ENCODE measurements at places on chromosomes 7 and 10. TPM values are rescaled to one million over a fixed set of nuclear protein-coding genes. Genes with fewer than 3 reads are reported as not detected.

Gene CPA2
- total RNA-seq = not detected

Gene AGMO
- not detected for total RNA-seq

Gene SORCS1
- not detected for total RNA-seq

Gene PWWP2B
- 5.5 TPM for total RNA-seq

Gene SAP25
- total RNA-seq = 30.0 TPM

Gene EFCAB10
- total RNA-seq = not detected

Gene GIMAP6
- total RNA-seq = 84.9 TPM

Gene CFAP70
- 0.28 TPM for total RNA-seq

Gene INTS1
- total RNA-seq = 87.5 TPM

Gene SP8
- not detected for total RNA-seq

Gene FOXI2
- not detected for total RNA-seq

Gene ITGA8
- total RNA-seq = not detected

Gene ELOVL3
- not detected for total RNA-seq

DNA sequence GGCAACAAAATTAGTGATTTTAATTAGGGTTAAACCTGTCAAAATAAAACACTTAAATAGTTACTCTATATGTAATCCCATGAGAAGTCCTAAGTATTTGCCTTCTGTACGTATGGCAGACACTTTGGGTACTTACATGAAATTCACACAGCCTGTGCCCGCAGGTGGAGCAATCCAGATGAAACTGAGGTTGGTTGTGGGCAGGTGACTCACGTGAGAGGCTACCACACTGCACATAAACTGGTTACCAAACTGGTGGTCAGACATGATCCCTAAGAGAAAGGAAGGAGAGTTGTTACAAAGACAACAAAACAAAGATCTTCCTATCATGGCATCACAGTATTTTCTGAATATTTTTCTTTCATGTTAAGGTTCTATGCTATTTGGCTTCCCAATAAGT, 156.1 kb downstream of the RELN start:
- no peaks in the 10 kb centered on the region for H3K27me3 ChIP-seq
- no peak overlapping the region for H3K27ac ChIP-seq
- no peak overlapping the region for H3K4me3 ChIP-seq
- H3K36me3 ChIP-seq = no peaks in the 10 kb centered on the region
- DNase-seq = no peak

DNA sequence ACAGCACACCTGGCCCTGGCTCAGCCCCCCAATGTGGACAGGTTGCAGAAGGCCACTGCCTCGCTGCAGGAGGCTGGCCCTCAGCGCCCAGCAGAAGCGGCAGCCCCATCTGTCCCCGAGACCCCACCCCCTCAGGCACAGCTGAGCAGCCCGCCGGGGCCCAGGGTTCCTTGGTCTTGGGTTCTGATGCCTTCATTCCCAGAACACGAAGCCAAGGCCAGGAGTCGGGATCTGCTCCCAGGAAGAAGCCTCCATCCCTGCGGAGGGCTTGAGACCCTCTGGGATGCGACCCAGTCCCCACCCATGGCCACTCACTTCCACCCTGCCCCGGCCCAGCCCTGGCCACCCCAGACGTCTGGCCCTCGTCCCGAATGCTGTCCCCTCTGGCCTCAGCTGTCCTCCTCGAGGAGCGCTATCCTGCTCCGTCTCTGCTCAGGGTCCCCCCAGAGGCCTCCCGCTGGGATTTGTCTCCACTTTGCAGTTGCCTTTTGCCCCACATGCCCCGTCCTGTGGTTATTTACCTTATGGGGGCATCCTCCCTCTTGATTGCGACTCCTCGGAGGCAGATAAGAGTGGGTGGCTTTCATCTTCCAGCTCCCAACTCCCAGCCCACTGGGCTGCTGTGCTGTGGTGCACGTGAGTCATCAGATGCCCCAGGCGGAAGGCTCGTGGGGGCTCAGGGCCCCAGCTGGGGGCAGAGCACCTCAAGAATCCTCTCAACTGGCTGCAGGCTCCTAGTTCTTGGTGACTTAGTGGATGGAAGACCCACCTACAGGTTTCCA, 97.5 kb downstream of the MKI67 start:
- no peak overlapping the region for H3K27ac ChIP-seq
- peaks cover 19% of the 10 kb centered on the region for H3K4me1 ChIP-seq
- H3K36me3 ChIP-seq = no peaks in the 10 kb centered on the region
- H3K27me3 ChIP-seq = no peaks in the 10 kb centered on the region
- no peak overlapping the region for H3K4me3 ChIP-seq
- no peak for DNase-seq

- H3K27me3 ChIP-seq = no peaks in the 10 kb centered on the region
- no peak for DNase-seq
- H3K36me3 ChIP-seq = peaks cover 3% of the 10 kb centered on the region
- H3K4me3 ChIP-seq = no peak overlapping the region
Observed at GRCh38 chr7:5657901-5658300, 123.6 kb downstream of the RNF216 start.

- no peak overlapping the region for H3K4me3 ChIP-seq
- H3K36me3 ChIP-seq = no peaks in the 10 kb centered on the region
- peaks cover 17% of the 10 kb centered on the region for H3K4me1 ChIP-seq
- no peak for DNase-seq
Observed at GRCh38 chr7:43557831-43558495, 24.9 kb upstream of the STK17A start.

GRCh38 chr10:17062009-17062408, 67.6 kb downstream of the CUBN start:
- no peaks in the 10 kb centered on the region for H3K27me3 ChIP-seq
- peaks cover 6% of the 10 kb centered on the region for H3K4me1 ChIP-seq
- no peak overlapping the region for H3K27ac ChIP-seq
- H3K36me3 ChIP-seq = no peaks in the 10 kb centered on the region
- no peak for DNase-seq
- H3K4me3 ChIP-seq = no peak overlapping the region

DNA sequence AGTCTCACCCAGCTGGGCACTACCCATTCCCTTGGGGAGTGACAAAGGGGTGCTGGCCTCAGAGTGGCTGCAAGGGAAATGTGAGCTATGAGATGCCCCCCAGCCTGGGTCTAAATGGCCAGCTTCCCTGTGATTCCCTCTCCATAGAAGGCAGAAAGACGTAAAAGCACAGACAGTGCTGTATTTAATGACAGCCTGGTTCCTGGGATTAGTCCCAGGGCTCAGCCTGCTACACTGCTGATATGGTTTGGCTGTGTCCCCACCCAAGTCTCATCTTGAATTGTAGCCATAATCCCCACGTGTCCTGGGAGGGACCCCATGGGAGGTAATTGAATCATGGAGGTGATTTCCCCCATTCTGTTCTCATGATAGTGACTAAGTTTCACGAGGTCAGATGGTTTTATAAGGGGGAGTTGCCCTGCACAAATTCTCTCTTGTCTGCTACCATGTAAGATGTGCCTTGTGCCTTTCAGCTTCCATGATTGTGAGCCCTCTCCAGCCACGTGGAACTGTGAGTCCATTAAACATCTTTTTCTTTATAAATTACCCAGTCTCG, 23.9 kb upstream of the CALN1 start:
- H3K27me3 ChIP-seq = no peaks in the 10 kb centered on the region
- H3K4me1 ChIP-seq = no peaks in the 10 kb centered on the region
- no peak overlapping the region for H3K4me3 ChIP-seq

DNA sequence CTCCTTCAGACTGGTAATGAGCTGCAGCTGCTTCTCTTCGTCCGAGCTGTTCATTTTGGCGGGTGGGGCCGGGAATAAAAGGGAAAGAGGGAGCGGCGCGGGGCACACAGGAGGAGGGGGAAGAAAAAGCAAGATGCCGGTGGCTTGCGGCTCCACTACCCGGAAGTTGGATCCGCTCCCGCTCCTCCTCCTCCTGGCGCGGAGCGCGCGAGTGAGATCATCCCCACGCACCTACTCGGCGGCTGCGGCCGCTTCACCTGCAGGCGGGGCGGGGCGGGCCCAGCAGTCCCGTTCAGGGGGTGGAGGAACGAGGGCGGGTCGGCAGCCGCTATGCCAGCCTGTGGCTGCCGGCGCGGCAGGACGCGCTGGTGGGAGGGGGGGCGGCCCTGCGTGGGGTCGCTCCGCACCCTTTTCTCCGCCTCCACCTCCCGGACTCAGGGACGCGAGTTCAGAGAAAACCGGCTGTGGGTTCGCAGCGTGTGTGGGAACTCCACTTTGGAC, at the start of gene SHTN1:
SHTN1 (minus strand) TSS at position 162 of the 501 bp plus-strand sequence; CDS start at position 54, 108 bp downstream.
- H3K36me3 ChIP-seq = no peaks in the 10 kb centered on the region
- DNase-seq = peak; percentile 32
- peak within 1 kb of the TSS; percentile 61 for H3K4me3 ChIP-seq
- peaks cover 22% of the 10 kb centered on the region for H3K27me3 ChIP-seq
- H3K27ac ChIP-seq = no peak within 1 kb of the TSS

DNA sequence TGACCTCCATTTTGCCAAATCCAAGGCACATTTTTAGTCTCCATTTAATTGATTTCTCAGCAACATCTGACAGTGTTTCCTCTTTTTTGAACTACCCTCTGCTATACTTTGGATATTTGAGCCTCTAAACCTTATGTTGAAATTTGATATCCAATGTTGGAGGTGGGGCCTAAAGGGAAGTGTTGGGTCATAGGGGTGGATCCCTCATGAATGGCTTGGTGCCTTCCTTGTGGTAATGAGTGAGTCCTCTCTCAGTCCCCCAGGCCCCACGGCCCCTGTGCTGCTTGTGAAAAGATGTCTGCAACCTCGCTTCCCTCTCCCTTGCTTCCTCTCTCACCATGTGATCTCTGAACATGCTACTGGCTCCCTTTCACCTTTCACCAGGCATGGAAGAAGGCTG, 96.8 kb upstream of the DGKB start:
- no peaks in the 10 kb centered on the region for H3K4me1 ChIP-seq
- no peak overlapping the region for H3K27ac ChIP-seq

- peak overlapping the region; percentile 92 for H3K4me3 ChIP-seq
- peaks cover 65% of the 10 kb centered on the region for H3K4me1 ChIP-seq
- H3K27me3 ChIP-seq = no peaks in the 10 kb centered on the region
- peak overlapping the region; percentile 51 for H3K27ac ChIP-seq
- H3K36me3 ChIP-seq = peaks cover 53% of the 10 kb centered on the region
Observed at GRCh38 chr10:13102002-13102794, 2.2 kb downstream of the OPTN start.

GRCh38 chr10:120999868-121000267, 148.7 kb downstream of the WDR11 start:
- no peak for DNase-seq
- H3K27me3 ChIP-seq = no peaks in the 10 kb centered on the region
- no peaks in the 10 kb centered on the region for H3K36me3 ChIP-seq
- no peak overlapping the region for H3K4me3 ChIP-seq

DNA sequence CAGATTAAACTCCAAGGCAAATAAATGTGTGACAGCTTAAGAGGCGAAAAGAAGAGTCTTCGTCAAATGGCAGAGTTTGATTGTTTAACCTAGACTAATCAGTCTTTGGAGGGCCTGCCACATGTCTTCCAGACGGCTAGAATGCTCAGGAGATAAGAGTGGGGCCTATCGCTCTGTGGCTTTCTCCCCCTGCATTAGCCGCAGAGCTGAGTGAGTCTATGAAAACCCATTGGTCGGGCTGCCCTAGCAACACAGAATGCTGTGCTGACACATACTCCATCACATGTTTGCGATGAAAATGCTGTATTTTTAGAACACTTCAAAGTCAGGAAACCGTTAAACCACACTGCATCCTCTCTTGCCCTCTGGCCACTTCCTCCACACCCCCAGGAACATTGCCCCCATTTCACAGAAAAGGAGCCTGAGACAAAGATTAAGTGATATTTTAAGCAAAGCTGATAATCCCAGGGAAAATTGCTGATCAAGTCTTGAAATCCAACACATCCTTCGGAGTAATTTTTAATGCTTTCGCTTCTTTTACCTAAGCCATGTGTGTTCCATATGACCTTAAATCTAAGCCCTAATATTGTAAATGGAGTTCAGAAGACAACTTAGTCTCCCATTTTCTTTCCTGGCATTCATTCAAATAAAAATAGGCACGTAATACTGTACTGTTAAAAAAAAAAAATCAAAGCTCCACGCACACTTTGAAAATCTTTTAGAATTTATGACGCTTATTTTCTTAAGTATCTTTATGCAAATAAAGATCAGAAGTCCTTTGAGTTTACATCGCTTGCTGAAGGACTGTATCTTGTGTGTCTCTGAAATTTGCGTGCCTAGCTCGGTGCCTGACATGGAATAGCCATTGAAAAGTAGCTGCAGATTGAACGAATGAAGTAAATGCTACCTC, 161.2 kb downstream of the CELF2 start:
- no peaks in the 10 kb centered on the region for H3K27me3 ChIP-seq
- peaks cover 92% of the 10 kb centered on the region for H3K4me1 ChIP-seq
- H3K36me3 ChIP-seq = peaks cover 98% of the 10 kb centered on the region
- H3K27ac ChIP-seq = no peak overlapping the region
- no peak overlapping the region for H3K4me3 ChIP-seq
- peak; percentile 92 for DNase-seq

GRCh38 chr10:30431435-30431911, 2.5 kb upstream of the MAP3K8 start:
- H3K4me1 ChIP-seq = peaks cover 53% of the 10 kb centered on the region
- H3K36me3 ChIP-seq = peaks cover 22% of the 10 kb centered on the region
- peak overlapping the region; percentile 26 for H3K4me3 ChIP-seq
- peak overlapping the region; percentile 62 for H3K27ac ChIP-seq

- no peaks in the 10 kb centered on the region for H3K4me1 ChIP-seq
- H3K4me3 ChIP-seq = no peak overlapping the region
- H3K36me3 ChIP-seq = no peaks in the 10 kb centered on the region
- DNase-seq = no peak
Observed at GRCh38 chr10:29820890-29821461, 186.2 kb upstream of the SVIL start.

DNA sequence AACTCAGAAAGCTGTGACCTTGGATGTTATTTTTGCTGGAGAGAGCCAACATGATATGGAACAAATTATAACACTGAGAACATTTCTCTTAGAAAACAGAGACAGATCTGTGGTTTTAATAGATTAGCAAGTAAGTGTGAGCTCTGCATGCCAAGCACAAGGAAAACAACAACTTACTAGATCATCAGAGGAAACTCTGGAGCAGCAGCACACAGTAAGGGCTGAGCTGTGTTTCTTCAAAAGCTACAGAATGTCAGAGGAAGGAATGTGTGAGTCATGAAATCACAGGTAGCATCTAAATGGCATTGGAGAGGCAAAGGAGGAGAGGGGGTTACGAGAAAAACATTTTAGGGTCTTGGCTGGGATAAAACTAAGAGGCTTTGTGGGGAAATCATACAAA, 283.4 kb upstream of the FZD8 start:
- DNase-seq = no peak
- no peaks in the 10 kb centered on the region for H3K27me3 ChIP-seq
- no peak overlapping the region for H3K4me3 ChIP-seq

- no peak overlapping the region for H3K27ac ChIP-seq
- no peaks in the 10 kb centered on the region for H3K4me1 ChIP-seq
- no peaks in the 10 kb centered on the region for H3K36me3 ChIP-seq
- no peak overlapping the region for H3K4me3 ChIP-seq
Observed at GRCh38 chr7:158498443-158499081, 89.1 kb downstream of the PTPRN2 start.

- H3K4me3 ChIP-seq = no peak overlapping the region
- DNase-seq = no peak
- no peak overlapping the region for H3K27ac ChIP-seq
- no peaks in the 10 kb centered on the region for H3K27me3 ChIP-seq
- H3K36me3 ChIP-seq = no peaks in the 10 kb centered on the region
Observed at GRCh38 chr7:113784316-113784715, 134.5 kb downstream of the PPP1R3A start.

GRCh38 chr7:19210893-19211413, 65.7 kb upstream of the FERD3L start:
- H3K4me1 ChIP-seq = no peaks in the 10 kb centered on the region
- no peak for DNase-seq

Measured in activated CD4-positive, alpha-beta memory T cell treated with anti-CD3 and anti-CD28 coated beads, Interleukin-2, amount 10 ng/mL, durations not matched to agents 7 days and 5 days (primary cell).